Tibial nerve (tissue), 4 donors: ENCODE measurements at places on chromosomes 7 and 10. TPM values are rescaled to one million over a fixed set of nuclear protein-coding genes. Genes with fewer than 3 reads are reported as not detected.

- peak; percentile 17 for DNase-seq
Observed at GRCh38 chr10:104732222-104732621, 91.1 kb downstream of the SORCS3 start.

- DNase-seq = no peak
Observed at GRCh38 chr10:93812659-93813338, 55.1 kb downstream of the LGI1 start.

GRCh38 chr10:79348640-79348988, 1.3 kb downstream of the PPIF start:
- no peak for DNase-seq

- DNase-seq = no peak
Observed at GRCh38 chr7:25633426-25634036, 405.2 kb upstream of the NPVF start.

Gene TRIM50
- total RNA-seq = 0.20 TPM

DNA sequence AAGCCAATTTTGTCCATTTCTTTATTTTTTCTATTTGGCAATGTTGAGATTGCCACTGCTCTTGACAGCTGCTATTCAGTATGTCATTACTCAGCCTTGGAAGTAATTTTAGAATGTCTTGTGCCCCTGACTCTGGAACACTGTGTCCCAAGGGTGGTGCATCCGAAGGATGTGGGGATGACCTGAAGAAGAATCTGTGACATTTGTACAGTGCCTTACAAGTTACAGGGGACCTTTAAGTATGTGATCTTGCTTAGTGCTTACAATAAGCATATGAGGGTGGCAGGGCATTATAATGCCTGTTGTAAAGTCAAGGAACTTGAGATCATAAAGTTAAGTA, 239.5 kb downstream of the REEP3 start:
- no peak for DNase-seq
